Progenitor cell of endocrine pancreas (in vitro differentiated cells): ENCODE measurements at places on chromosomes 13 and 19.
A peak's percentile ranks its signal among the peaks of the same experiment; 100 is the strongest.

GRCh38 chr19:50739132-50739913, 16.2 kb downstream of the CLEC11A start:
- DNase-seq: no peak

DNA sequence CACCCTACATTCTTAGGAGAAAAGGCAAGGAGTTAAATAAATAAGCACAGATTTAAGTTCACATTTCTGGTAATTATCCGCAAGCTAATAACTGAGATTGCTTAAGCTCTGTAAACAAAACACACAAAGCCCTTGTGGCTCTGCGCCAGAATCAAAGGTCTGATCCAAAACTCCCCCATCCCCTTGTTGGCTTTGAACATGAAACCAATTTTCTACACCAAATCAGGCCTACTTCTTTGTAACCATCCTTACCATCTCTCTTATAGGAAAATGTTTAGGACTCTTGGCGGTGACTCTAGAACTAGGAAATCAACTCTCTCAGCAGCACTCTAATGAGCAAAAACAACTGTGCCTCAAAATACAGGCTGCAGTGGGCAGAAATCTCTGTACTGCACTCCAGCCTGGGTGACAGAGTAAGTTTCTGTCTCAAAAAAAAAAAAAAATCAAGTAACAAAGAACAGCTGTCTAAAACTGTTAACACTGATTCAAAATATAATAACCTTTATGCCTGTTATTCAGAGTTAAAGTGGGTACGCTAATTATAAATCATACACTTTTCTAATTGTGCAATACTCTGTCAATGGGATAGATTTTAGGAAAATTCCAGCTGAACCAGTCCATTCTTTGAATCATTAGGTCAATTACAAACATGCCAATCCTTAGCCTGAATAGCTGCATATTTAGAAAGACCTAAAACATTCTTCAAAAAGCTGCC, 25.8 kb downstream of the ABCC4 start:
- DNase-seq: no peak

DNA sequence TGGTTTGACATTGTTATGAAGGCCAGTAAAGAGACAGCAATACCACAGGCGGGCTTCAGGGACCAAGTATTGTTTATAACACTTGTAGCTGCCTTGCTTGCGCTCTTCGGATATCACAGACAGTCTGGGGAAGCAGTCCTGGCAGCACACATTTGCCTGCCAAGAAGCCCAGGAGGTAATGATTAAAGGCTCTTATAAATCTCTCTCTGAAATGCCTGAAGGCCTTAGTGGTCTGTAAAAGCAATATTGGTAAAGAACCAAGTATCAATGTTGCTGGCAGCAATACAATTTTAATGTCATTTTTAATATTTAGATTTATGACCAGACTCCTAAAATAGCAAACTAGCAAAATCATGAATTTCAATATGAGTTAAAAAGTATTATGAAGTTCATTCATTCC, 1312.4 kb downstream of the PCDH9 start:
- DNase-seq: no peak

GRCh38 chr13:35909837-35910540, 221.2 kb downstream of the DCLK1 start:
- no peak for DNase-seq

DNA sequence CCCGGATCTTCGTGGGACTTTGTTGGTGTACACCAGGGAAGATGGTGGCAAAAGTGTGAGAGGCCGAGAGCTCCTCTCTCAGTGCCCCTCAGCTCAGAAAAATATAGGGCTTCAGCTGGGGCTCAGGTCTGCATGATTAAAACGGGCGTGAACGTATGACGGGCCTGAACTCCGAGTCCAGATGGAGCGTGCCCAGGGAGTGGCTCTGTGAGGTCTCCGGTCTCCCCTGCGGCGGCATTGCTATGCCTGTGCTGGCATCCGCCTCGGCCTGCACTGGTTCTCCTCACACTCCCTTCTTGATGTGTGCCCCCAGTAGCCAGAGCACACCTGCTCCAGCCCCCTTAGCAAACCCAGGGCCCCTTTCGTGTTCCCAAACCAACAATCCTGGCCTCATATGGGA, 82.0 kb downstream of the TEX29 start:
- no peak for DNase-seq

DNA sequence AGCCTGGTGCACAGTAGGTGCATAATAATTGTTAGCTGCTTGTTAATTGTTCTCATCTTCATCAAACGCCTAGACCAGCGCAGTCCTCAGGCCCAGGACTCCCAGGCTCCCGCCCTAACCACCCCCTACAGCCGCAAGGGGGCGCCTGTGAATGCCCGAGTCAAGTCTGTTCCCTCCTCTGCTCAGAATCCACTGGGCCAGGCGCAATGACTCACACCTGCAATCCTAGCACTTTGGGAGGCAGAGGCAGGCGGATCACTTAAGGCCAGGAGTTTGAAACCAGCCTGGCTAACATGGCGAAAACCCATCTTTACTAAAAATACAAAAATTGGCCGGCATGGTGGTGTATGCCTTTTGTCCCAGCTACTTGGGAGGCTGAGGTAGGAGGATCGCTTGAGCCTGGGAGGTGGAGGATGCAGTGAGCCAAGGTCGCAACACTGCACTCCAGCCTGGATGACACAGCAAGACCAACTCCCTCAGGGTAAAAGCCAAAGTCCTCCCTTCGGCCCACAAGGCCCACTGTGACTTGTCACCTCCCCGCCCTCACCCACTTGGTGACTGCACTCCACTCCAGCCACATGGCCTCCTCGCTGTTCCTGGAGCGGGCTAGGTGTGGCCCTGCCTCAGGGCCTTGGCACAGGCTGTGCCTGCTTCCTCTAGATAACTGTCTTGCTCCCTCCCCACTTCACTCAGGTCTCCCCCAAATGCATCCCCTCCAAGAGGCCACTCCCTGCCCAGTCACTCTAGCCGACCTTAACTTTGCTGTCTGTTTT, 9.1 kb downstream of the ZNF653 start:
- DNase-seq: peak; percentile 51

DNA sequence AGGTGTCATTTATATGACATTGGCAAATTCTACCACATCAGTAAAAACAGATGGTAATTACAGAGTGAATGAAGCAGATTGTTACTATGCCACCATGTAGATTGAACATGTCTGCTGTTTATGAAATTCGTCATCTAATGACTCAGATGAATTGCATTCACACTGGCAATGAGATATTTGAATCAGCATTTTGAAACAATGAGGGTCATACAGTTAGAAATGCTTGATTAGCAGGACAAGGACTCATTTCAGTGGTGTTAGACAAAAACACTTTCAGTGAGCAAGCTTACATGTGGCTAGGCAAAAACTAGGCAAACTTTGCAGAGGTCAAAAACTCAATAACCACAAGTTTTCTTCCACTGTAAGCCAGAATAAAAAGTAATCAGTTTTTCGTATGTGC, 1165.0 kb downstream of the SLITRK1 start:
- no peak for DNase-seq

- DNase-seq: no peak
Measured at GRCh38 chr13:96746886-96747285, 247.4 kb downstream of the OXGR1 start.

GRCh38 chr19:46977548-46977947, 42.1 kb upstream of the NPAS1 start:
- DNase-seq: no peak

- DNase-seq: no peak
Measured at GRCh38 chr19:46031781-46032596, 8.8 kb downstream of the IGFL4 start.

DNA sequence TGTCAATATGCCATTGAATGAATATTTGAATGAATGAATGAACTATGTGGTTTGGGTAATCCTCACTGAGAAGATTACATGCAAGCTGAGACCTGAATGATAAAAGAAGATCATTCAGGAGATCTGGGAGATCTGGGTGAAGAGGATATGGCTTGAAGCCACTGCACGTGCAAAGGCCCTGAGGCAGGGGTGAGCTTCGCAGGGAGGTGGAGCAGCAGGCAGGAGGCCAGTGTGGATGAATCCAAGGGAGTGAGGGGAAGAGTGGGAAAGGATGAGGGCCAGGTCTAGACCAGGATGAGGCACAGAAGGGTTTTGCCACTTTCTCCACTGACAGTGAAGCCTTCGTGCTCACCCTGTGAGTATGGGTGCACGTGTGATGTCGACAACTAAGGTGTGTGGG, 49.9 kb downstream of the ERICH4 start:
- DNase-seq: no peak

DNA sequence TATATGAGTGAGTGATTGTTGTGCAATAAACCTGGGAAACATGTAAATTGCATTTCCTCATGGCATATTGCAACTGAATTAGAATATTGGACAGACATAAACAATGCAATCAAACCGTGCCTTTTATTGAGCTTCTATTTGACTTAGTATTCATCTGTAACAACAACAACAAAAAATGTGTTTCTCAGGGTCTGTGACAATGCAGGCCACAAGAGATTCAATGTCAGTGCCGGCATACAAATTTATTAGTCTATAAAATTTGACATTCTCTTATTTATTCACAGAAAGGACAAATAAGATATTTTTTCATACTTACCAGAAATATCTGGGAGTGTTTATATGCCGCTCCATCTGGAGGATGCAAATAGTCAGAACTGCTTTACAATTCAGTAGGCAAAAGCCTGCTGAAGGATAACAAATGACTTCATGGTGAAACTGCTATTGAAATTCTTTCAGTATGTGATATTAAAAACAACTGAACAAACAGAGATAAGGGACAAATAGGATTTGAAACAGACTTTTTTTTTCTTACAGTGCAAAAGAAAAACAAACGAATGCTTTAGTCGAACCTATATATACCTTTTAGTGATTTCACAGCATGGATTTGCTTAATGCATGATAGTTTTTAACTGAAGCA, 77.2 kb downstream of the DACH1 start:
- DNase-seq: no peak

- no peak for DNase-seq
Measured at GRCh38 chr19:27765912-27766725, 1446.8 kb downstream of the UQCRFS1 start.

GRCh38 chr13:107977071-107977574, 238.2 kb downstream of the LIG4 start:
- no peak for DNase-seq

GRCh38 chr19:16654140-16654539, 5.8 kb downstream of the SMIM7 start:
- DNase-seq: no peak

GRCh38 chr19:30174791-30175190, 197.4 kb upstream of the ZNF536 start:
- no peak for DNase-seq

DNA sequence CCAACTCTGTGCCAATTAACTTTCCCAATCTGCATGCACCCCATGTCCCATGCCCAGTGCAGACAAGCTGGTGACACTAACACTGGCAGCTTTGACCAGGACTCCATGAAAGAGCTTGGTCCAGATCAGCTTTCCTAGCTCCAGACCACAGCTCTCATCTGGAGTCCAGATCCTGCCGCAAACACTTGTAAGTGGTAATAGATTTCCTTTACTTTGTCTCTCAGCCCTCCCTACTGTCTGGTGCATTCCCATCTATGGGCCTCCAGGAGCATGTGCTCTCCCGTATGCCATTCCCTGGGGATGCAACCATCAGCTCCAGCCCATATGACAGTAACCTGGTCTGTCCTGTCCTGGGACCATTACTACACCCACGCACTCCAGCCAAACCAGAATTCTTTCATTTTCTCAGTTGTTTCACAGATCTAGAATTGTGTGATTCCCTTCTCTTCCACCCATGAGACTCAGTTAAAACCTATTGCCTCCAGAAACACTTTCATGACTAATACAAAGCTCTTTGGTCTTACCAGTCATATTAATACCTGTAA, 4.9 kb upstream of the STARD13 start:
- DNase-seq: no peak

- DNase-seq: no peak
Measured at GRCh38 chr19:6056282-6056741, 54.0 kb downstream of the RFX2 start.

DNA sequence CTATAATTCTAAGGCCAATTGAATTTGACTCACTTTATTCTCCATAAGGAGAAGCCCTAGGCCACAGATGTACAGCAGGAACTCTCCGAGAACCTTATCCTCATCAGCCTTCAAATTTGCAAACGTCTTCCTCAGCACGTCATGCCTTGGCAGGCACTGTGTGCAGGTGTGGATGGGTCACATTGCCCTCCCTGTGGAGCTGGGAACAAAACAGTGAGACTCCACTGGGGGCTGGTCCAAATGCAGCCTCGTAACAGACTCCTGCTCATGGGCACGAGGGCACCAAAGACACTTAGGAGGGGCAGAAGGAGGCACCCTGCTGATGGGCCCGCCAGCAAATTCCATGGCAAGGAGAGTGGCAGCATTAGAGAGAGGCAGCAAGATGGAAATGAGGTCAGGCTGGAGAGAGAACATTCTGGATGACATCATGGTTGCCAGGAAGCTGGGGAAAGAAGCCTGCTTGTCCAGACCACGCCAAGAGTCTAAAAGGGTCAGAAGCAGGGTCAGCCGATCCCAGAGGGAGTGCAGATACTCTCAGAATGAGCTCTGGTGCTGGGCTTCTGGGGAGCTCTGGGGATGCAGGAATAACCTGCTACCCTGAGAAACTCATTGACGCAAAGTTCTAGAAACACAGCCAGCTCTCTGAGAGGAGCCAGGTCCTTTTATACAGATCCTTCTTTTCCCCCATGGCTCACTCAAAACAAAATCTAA, 242.2 kb downstream of the B3GLCT start:
- no peak for DNase-seq

DNA sequence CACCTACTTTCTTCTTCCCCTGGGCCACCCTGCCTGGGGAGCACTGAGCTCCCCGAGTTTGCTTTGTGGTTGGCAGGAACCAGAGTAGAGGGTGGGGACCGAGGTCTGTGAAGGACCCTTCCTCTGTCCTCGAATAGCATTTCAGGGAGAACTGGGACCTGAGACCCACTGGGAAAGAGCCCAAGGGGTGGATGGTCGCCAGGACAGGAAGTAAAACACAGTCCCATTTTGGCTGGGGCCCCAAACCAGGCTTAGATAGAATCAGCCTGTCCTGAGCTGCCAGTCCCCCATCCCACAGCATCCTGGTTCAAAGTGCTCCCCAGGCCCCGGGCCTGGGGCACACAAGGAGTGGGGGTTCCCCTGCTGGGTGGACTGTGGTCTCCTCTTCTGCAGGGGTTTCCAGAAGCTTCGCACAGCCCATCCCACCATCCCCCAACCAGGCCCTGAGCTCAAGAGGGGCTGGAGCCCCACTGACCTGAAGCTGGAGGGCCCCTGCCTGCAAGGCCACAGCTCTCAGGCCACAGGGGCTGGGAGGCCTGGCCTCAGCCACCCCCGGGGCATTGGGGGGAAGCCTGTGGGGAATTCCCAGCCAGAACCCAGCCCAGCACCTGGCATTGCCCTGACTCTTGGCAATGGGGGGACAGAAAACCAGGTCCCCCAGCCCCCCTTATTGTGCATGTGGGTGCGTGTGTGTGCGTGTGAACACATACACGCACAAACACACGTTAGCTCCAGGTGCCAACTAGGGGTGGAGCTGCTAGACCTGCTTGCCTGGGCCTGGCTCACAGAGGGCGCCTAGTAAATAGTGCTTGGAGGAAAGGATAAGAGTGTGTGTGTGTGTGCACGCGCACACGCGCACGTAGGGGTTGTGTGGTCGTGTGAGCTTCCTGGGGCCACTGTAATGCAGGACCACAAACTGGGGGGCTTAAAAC, 995 bp upstream of the MKNK2 start:
- DNase-seq: no peak
